ENCODE measurements at places on chromosomes 6 and 20.

DNA sequence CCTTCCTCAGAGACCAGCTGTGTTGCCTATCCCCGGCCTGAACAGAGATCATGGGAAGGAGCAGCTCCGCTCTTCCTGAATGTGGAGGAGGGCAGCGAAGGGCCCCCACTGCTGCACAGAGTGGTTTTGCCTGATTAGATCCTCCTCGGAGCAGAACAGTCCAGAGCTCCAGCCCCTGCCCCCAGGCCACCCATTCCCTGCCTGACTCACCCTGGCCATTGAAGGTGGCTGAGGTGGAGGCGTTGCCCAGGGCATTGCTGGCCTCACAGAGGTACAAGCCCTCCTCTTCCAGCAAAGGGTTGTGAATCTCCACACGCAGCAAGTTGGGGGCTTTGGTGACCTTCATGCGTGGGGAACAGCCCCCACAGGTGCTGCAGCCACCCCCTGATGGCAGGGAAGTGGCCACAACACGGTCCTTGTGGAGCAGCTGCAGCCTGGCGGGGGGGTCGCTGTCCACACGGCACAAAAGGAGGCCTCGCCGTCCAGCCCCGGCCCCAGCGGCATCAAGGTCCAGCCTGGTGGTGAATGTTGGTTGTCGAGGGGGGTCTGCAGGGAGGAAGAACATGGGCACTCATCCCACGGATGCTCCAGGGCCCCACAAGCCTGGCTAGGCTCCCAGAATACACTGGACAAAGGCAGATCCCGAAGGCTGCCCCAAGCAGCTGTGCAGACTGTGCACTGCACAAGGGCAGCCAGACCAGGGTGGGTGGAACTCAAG, 14.7 kb downstream of the SIGLEC1 start:
- no peak for DNase-seq

GRCh38 chr6:25138934-25139415, 140.2 kb upstream of the CARMIL1 start:
- DNase-seq, result no peak

DNA sequence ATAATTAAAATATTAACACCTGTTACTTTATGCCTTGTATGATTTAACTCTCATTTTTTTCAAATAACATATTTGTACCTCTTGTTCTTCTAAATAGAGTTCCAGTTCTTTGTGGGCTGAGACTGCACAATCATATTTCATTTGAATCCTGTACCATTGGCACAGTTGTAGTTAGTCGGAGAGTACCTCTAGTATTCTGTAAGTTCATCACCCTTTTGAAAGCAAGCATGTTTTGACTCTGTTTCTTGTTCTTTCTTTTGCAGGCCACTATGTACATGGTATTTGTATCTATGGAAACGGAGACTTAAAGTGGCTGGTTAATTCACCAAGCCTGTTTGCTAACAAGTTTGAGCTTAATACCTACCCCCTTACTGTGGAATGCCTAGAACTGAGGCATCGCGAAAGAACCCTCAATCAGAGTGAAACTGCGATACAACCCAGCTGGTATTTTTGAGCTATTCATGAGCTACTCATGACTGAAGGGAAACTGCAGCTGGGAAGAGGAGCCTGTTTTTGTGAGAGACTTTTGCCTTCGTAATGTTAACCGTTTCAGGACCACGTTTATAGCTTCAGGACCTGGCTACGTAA, 68.2 kb downstream of the C6orf52 start:
- DNase-seq, result no peak

GRCh38 chr6:73421534-73421933, 26.9 kb downstream of the DDX43 start:
- DNase-seq, result no peak

GRCh38 chr6:96235927-96236326, 220.2 kb downstream of the FUT9 start:
- DNase-seq, result no peak

DNA sequence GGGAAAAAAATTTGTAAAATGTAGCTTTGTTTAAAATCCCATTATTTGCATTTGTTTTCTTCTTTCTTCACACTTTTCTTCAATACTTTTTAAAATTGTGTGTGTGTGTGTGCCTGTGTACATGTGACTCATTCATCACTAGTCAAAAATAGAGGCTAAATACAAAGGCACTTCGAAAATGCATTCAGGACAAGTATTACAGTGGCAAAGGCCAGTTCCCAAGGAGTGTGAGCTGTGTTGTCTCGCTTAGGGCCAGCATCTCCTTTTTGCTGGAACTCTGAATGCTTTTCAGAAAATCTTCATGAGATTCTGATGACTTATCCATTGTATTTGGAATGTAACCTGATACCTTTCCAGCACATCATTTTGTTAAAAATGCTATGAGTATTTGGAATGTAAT, 288.5 kb upstream of the CNR1 start:
- no peak for DNase-seq
